PC-3 (cell line): ENCODE measurements at places on chromosomes 4 and X. TPM values are rescaled to one million over a fixed set of nuclear protein-coding genes. Genes with fewer than 3 reads are reported as not detected.

Gene PNMA5
- not detected in 2 replicates for total RNA-seq

Gene AMBN
- not detected in 2 replicates for total RNA-seq

Gene FREM3
- total RNA-seq, result not detected in 2 replicates

Gene XPNPEP2
- not detected in 2 replicates for total RNA-seq

Gene PKD2
- total RNA-seq, result 12.9 and 14.9 TPM in 2 replicates

Gene TRAM1L1
- total RNA-seq, result 0.87 and 1.0 TPM in 2 replicates

Gene XG
- total RNA-seq, result not detected in 2 replicates

Gene ADGRG4
- not detected in 2 replicates for total RNA-seq

Gene CFI
- not detected in 2 replicates for total RNA-seq

Gene TXK
- 0.92 and 2.6 TPM in 2 replicates for total RNA-seq

Gene USP17L22
- total RNA-seq, result not detected in 2 replicates

Gene GAGE12H
- not detected in 2 replicates for total RNA-seq

Gene SLC2A9
- total RNA-seq, result 0.11 TPM in 1 of 2 replicates, not detected in the other

Gene SASH3
- total RNA-seq, result not detected in 2 replicates

Gene MAGEB3
- total RNA-seq, result not detected in 2 replicates

Gene NUDT11
- 2.4 and 2.8 TPM in 2 replicates for total RNA-seq

Gene TBC1D9
- 11.2 and 12.7 TPM in 2 replicates for total RNA-seq

Gene TCEAL6
- not detected in 2 replicates for total RNA-seq

Gene SPRY1
- 26.4 and 30.6 TPM in 2 replicates for total RNA-seq

Gene ARHGAP10
- total RNA-seq, result 9.0 and 12.0 TPM in 2 replicates

Gene TMEM187
- 10.6 and 12.4 TPM in 2 replicates for total RNA-seq

Gene LRP2BP
- total RNA-seq, result 0.40 and 0.44 TPM in 2 replicates

Gene ANXA10
- 0.47 and 0.92 TPM in 2 replicates for total RNA-seq

Gene FRMD7
- total RNA-seq, result 0.04 TPM in 1 of 2 replicates, not detected in the other

Gene PNCK
- total RNA-seq, result 1.0 and 3.3 TPM in 2 replicates

Gene HTR2C
- total RNA-seq, result 0.07 and 0.12 TPM in 2 replicates
